Sciatic nerve (tissue), 2 donors: ENCODE measurements at places on chromosomes 12 and 14. TPM values are rescaled to one million over a fixed set of nuclear protein-coding genes. Genes with fewer than 3 reads are reported as not detected.

- no peak for DNase-seq
Measured at GRCh38 chr14:71607056-71607455, 325.2 kb upstream of the RGS6 start.

GRCh38 chr12:3041558-3042164, 35.5 kb upstream of the TSPAN9 start:
- DNase-seq, result peak; percentile 77

GRCh38 chr12:29582677-29583272, 85.3 kb upstream of the OVCH1 start:
- no peak for DNase-seq

- DNase-seq, result no peak
Measured at GRCh38 chr12:1044696-1045095, 53.7 kb downstream of the ERC1 start.

DNA sequence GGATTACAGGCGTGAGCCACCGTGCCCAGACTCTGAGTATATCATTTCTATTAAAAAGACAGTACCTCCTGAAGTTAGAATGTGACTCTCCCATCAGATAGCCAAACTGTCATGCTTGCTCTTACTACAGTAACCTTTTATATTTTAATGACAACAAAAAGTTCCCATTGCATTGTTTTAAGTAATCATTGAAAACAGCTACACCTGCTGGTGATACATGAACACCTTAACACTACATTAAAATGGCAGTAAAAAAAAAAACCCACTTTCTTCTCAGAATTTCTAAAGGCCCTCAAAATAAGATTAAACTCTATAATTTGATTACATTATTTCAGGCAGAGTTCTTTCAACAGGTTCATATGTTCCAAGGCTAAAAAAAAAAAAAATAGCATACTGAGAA, 76.7 kb downstream of the SH2B3 start:
- DNase-seq, result no peak

- DNase-seq, result no peak
Measured at GRCh38 chr14:62143245-62143644, 381.0 kb downstream of the SNAPC1 start.

- no peak for DNase-seq
Measured at GRCh38 chr12:10807186-10807585, at the start of gene TAS2R8. TAS2R8 (minus strand) TSS chr12:10807286; CDS start chr12:10806980, 306 bp downstream.

GRCh38 chr14:24042746-24043145, 9.1 kb upstream of the CARMIL3 start:
- no peak for DNase-seq

GRCh38 chr14:57008534-57008933, 198.3 kb upstream of the OTX2 start:
- DNase-seq, result no peak

- DNase-seq, result no peak
Measured at GRCh38 chr12:25347716-25348592, 97.2 kb upstream of the KRAS start.

GRCh38 chr12:52231305-52232202, 1.5 kb upstream of the KRT7 start:
- no peak for DNase-seq

DNA sequence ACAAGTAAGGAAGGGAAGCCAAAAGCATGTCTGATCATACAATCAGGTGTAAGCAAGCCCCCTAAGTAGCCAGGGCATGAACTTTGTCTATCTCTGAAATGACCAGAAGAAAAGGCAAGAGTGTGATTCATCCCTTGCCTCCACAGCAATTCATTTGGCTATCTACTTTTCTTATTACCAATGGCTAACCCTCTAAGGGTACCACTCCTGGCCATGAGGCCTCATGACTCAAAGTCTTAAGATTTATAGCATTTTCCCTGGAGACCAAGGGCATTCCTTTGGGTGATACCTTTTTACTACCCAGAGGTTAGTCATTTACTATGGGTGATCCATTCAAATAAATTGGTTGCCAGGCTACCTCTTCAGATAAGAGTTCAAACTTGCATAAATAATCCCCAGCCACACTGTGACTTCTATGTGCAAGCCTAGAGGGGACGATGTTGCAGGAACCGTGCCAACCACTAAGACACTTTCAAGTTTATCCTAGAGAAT, 1.5 kb upstream of the LGALS3 start:
- DNase-seq, result no peak

- DNase-seq, result no peak
Measured at GRCh38 chr12:102023343-102023930, 38.4 kb downstream of the WASHC3 start.

DNA sequence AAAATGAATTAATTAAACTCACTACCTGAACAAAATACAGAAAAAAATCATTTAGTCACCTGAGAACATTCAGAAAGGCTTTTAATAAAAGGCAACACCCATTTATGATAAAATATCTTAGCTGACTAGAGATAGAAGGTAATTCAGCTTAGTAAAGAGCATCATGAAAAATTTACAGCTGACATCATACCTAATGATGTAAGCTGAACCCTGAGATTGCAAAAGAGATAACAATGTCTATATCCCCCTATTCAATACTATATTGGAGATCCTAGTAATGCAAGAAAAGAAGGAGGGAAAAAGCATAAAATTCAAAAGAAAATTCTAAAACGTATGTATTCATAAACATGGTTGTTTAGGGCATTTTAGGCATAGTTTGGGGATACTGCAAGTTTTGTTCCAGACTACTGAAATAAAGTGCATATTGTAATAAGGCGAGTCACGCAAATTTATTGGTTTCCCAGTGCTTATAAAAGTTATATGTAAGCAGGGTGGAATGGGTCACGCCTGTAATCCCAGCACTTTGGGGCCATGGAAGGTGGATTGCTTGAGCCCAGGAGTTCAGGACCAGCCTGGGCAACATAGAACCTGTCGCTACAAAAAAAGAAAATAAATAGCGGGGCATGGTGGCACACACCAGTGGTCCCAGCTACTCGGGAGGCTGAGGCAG, 292.0 kb downstream of the FBXL14 start:
- no peak for DNase-seq

DNA sequence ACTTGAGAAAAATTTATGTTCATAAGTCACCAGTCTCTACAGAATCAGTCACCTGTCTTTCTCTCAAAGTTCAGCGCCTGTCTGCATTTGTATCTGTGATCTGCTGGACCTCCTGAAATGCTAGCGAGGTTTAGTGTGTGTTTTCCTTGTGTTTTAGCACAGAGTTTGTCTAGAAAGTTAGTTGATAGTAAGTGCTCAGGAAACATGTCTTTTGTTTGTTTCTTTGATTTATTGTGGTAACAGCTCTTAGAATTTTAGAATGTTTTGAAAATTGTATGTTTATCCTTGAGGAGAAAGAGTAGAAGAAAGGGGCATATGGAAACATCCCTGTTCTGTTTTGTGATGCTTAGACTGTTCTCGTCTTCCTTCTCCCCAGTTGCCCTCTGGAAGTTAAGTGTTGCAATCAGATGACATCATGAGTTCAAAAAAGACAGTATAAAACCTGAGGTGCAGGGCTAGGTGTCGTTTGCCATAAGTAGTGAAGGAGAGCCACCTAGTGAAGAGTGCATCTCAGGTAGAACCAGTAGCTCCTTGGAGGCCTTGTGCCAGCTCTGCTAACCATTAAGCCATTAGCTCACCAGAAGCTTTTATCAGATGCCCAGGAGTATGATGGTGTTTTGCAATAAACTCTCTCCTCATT, 44.8 kb downstream of the FBXW8 start:
- DNase-seq, result no peak

DNA sequence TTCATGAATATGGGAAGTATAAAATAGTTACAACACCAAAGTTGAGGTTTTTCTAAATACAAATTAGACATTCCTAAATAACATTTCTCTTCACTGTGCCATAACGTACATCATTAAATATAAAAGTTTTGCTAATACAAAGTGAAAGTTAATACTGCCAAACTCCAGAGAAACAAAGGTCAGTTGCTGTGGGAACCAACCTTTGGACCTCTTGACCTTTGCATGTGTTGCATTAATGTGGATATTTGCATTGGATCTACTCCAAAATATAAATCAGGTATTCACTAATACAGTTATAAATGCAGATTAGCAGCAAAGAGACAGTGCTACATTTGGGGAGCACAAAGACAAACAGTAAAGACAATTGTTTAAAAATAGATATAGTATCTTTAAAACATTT, 366.0 kb upstream of the USP15 start:
- no peak for DNase-seq

The ALG10B gene
- total RNA-seq, result 11.3 TPM

The ZC2HC1C gene
- total RNA-seq, result 2.5 TPM

The NKX2-1 gene
- total RNA-seq, result 0.22 TPM

The IL26 gene
- not detected for total RNA-seq

The SPATA7 gene
- total RNA-seq, result 18.1 TPM
